Adrenal gland (tissue), 19 donors: ENCODE measurements at places on chromosomes 6 and 20.
A peak's percentile ranks its signal among the peaks of the same experiment; 100 is the strongest.

DNA sequence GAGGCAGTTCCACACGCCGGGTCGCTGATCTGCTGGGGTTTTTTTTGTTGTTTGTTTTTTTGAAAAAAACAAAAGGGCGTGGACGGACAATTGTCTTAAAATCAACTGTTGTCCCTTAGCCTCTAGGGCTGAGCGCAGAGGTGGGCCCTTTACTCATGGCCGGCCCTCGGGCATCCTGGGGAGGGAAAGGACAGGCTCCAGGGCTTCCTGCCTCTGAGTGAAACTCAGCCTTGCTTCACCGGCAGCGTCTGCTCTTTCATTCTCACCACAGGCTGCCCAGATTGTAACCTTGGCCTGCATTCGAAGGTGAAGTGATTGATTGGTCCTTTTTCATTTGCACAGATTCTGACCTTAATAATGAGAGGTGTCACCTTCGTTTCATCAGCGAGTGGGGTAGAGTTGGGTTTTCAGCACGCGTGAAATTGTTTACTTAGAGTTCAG lies 797 bp downstream of the SMIM13 start:
- DNase-seq: peak; percentile 64

GRCh38 chr6:125984311-125984710 lies 2.0 kb upstream of the TRMT11 start:
- DNase-seq: no peak

DNA sequence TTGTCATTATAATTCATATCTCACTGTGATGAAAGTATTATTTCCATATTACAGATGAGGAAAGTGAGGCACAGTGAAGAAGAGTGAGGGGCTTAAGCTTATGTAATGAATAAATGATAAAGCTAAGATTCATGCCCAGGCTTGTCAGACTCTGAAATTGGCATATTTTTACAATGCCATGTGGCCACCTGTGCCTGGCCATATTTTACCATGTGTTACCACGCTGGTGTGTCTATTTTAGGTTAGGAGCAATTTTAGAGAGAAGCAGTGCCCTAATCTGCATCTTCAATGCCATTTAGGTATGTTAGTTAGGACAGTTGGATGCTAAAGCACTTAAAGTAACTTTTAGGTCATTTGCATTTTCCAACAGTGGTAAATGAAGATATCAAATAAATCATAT lies 188.0 kb upstream of the FLRT3 start:
- no peak for DNase-seq

DNA sequence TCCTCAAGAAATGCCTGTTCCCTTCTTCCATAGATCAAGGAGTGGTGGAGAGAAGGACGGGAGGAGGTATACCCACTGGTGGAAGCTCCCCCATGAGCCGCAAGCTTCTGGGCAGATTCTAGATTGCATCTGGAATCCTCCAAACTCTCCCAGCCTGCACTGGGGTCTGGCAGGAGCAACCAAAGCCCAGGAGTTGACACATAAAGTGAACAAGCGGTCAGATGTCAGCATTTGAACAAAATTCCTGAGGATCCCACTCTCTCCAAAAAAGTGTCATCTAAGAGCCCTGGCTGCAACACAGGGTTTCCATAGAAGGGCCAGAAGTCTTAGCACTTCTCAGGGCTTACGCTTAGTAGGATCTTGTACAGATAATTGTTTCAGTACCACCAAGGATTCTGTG lies 88.2 kb downstream of the KCNB1 start:
- no peak for DNase-seq

- DNase-seq: peak; percentile 96
Observed at GRCh38 chr6:89638320-89639195, at the start of gene LYRM2. LYRM2 (minus strand) TSS chr6:89638747; CDS start chr6:89638716, 31 bp downstream.

DNA sequence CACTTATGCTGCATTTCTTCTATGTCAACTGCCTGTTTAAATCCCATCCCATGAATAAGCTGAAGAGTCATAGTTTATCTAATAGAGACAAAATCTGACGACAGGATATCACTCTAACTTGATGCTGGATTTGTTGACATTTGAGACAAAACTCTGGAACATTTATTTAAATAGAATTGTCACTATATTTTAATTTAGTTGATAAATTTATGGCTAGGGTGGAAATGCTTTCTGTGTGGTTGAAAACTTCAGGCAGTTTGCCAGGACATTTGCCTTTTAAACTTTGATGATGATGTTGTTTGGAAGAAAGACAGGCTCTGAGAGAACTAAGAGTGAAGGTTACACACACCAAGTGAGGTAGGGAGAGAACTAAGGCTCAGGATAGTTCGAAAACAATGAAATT lies 68.1 kb downstream of the GJA1 start:
- no peak for DNase-seq

DNA sequence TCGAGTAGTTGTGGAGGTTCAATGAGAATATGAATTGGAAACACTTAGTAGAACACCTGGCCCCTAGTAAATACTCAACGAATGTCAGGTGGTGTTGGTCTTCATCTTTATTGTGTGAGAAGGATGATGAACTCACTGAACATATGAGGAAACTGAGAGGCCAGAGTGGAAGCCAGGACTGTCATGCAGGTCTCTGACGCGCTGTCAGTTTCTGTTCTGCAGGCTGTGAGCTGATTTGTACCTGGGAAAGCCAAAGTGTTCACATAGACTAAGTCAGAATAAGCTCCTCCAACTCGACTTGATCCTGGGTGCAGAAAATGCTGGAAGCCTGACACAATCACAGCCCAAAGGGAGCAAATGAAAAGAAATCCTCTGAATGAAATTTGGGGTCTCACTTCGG lies 222.2 kb downstream of the LY86 start:
- no peak for DNase-seq
